ENCODE measurements at places on chromosomes 7 and 10.

GRCh38 chr7:80463272-80463920 lies 48.5 kb downstream of the GNAT3 start:
- DNase-seq: no peak

DNA sequence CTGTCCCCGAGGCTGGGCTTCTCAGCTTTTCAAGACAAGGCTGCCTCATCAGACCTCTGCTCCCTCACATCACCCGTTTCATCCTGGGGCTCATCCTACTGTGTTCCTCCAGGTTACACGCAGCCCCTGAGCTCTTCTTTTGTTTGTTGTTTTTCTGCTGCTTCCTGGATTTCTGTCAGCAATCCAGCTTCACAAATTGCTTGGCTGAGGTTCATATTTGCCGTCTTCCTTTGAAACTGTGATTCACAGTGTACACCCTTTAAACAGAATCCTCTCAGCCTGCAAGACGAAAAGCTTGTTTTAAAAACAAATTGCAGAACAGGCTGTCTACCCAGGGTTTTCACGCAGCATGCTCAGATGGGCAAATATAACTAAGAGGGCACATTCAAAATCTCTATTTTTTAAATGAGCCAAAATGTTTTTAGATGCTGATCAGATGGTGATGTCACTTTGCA lies 39.1 kb upstream of the PARD3 start:
- DNase-seq: no peak

GRCh38 chr7:116197360-116197759 lies 13.0 kb upstream of the TES start:
- DNase-seq: no peak

DNA sequence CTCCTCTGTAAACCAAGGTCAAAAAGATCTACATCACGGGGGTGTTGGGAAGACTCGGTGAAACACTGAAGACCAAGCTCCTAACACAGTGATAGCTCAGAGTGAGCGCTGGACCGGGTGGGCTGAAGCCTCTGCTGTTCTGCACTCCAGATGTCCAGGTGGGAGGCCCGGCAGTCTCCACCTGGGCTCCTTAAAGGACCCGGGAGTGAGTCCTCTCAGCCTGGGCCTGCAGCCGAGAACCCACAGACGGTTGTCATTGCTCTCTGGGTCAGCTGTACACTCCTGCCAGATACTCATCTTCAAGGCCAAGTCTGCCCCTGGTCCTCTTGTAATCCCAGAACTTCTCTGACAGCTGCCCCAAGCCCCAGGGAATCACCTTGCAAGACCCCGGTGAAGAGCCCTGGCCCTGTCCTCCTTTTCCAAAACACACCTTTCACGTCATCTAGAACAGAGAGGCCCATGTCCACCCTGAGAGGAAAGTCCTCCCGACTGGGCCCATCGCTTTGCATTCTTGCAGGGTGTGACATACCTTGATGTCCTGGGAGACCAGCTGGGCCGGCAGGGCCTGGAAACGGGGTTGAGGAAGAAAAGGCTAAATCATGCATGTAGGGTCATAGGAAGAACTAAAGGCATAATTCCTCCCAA lies 43.7 kb downstream of the COL17A1 start:
- no peak for DNase-seq

- no peak for DNase-seq
These were observed 115.2 kb upstream of the MDFIC start for GRCh38 chr7:114806590-114807162.

- no peak for DNase-seq
These were observed 154.4 kb upstream of the SH2B2 start for GRCh38 chr7:102132209-102132752.

GRCh38 chr10:88383276-88383675 lies 199.8 kb downstream of the RNLS start:
- DNase-seq: no peak

GRCh38 chr7:146956321-146956720 lies 839.7 kb downstream of the CNTNAP2 start:
- DNase-seq: no peak

DNA sequence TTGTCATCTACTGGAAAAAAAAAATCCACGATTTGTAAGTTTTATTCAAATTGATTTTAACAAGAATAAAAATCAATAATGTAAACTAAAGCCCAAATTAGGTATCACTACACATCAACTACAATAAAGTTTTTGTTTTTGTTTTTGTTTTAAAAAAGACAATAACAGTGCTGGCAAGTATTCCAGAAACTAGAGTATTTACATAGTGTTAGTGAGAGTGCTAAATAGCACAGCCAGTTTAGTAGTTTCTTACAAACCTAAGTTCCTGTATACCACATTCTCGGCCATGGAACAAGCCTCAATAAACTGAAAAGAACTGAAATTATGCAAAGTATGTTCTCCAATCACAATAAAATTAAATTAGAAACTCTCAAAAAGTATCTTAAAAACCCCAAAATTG lies 8.1 kb downstream of the ARHGAP12 start:
- DNase-seq: no peak

GRCh38 chr7:55569797-55570196 lies 2.5 kb downstream of the VOPP1 start:
- DNase-seq: no peak

GRCh38 chr10:122475591-122476332 lies 14.4 kb downstream of the HTRA1 start:
- no peak for DNase-seq

- DNase-seq: no peak
These were observed 13.9 kb downstream of the STX1A start for GRCh38 chr7:73705551-73705920.

GRCh38 chr10:90041585-90041984 lies 340.2 kb downstream of the KIF20B start:
- no peak for DNase-seq

- no peak for DNase-seq
These were observed 53.7 kb upstream of the FAM3C start for GRCh38 chr7:121449735-121450240.

GRCh38 chr7:37336259-37336658 lies 112.4 kb downstream of the ELMO1 start:
- no peak for DNase-seq

GRCh38 chr7:80905334-80905733 lies 13.5 kb downstream of the SEMA3C start:
- no peak for DNase-seq

DNA sequence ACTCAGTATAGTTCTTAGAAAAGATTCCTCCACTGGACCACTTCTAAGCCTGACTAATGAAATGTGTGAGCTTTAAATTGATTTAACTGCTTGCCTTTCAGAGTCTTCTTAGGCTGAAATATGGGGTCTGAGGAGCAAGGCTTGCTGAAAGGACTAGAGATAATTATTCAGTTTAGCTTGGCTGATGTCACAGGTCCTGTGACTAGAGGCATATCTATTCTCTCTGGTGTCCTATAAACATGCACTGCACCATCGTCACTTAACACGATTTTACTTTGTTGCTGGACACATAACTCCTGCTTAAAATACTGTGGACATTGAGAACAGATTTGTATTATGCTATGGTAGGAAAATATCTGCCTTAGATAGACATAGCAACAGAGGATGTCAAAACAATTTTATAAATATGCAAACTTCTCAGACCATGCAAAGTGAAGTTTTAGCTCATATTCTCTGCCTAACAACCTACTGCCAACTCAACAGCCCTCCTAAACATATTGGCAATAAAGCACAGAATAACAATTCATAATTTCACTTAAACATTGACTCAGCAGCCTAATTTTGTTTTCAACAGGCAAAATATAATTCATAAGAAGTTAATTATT lies 80.2 kb downstream of the RNF133 start:
- no peak for DNase-seq

GRCh38 chr10:7054915-7055314 lies 355.9 kb downstream of the SFMBT2 start:
- DNase-seq: no peak

DNA sequence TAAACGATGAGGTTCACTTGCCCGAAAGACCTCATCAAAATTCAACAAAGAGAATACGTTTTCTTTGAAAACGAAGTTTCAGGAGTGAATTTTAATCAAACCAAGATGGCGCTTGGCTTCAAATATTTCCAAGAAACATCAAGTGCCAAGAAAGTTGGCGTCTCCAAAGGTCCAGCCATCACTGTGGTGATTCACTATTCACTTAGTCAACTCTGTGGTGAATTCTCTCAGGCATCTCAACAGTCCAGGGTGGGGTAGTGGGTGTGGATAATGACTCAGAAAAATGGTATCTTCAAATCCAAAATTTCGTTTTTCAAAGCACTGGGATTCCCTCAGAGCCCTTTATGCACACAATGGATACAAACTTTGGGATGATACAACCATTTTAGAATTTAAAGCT lies 133.1 kb downstream of the SVIL start:
- DNase-seq: no peak

DNA sequence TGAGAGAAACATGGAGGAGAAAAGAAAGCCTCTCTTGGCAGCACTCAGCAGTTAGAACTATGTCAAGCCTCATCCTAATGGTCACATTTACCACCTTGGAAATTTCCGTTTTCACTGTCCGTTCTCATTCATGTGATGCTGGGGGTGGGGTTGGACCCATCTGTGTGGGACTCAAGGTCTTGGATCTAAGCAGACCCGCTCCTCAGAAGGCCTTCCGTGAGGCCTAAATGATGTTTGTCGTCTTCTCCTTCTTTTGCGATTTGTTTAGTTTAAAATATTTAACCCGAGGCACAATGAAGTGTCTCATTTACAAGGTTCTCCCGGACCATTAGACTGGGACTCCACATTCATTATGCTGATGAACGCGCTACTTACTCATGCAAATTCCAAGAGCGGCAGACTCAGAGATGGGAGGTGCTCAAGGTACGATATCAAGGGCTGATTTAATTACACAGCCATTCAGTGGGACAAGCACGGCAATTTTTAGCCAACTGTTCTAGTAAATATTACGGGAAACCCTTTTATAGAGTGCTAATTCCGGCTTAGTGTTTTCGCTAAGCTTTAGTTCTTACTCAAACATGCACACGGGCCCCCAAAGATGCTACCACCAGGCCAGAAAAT lies 109.1 kb upstream of the EFCAB10 start:
- no peak for DNase-seq

DNA sequence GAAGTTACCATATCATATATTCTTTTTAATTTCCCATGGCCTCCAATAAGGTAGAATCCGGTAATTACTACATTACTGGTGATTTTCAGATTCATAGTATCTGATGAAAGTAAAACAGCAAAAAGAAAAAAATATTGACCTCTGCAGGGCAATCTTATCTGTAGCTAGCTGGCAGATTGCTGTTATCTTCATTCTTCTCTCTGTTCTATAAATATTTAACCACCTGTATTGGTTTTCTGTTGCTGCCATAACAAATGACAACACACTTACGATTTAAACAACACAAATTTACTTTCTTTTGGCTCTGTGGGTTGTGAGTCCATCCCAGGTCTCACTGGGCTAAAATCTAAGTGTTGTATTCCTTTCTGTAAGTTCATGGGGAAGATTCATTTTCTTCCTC lies 164.5 kb downstream of the ZEB1 start:
- no peak for DNase-seq
